ENCODE measurements at places on chromosomes 3 and 15.

DNA sequence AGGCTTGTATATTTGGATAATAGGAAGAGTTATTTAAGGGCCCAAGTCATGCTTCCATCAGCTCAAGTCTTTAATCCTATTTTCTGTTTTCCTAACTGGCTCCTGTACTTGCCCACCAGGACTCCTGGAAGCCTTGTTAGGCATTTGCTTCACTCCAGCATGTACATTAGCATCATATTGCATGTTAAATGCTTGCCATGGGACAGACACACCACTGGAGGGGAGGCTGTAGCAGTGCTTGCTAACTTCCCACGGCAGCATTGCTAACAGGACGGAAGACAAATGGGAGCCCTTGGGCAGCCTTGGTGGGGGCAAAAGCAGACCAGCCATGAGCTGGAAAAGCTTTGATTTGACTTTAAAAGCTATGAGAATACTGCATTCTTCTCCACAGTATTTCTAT lies 6.1 kb downstream of the TMOD2 start:
- no peak for DNase-seq

DNA sequence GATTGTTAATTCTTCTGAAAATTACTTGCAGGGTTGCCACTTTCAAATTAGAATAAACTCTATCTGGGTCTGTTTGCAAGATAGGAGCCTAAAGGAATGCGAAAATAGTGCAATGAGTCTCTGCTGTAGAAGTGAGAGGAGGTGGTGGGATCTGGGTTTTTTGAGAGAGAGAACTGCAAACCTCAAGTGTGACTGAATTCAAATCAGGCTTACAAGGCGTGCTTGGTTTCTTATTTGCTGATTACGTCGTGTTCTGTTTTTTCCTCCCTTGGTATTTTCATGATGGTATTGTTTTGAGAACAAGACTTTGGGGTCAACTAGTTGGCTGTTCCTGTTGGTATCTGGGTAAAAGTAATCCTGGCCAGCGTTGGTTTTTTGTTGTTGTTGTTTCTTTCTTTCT lies 490.9 kb upstream of the CFAP20DC start:
- DNase-seq, result no peak

- peak; percentile 89 for DNase-seq
Measured at GRCh38 chr3:73786321-73786807, 161.6 kb upstream of the PDZRN3 start.

- DNase-seq, result no peak
Measured at GRCh38 chr15:84616235-84616634, 15.4 kb downstream of the ZSCAN2 start.

DNA sequence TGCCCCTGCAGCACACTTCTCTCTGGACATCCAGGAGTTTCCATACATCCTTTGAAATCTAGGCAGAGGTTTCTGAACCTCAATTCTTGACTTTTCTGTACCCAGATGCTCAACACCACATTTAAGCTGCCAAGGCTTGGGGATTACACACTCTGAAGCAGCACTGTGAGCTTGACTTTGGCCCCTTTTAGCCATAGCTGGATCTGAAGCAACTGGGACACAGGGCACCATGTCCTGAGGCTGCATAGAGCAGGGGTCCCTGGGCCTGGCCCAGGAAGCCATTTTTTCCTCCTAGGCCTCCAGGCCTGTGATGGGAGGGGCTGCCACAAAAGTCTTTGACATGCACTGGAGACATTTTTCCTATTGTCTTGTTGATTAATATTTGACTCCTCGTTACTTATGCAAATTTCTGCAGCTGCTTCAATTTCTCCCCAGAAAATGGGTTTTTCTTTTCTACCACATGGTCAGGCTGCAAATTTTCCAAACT lies 694.0 kb downstream of the DIPK2A start:
- DNase-seq, result no peak

- peak; percentile 24 for DNase-seq
Measured at GRCh38 chr3:58965865-58966264, 84.0 kb downstream of the CFAP20DC start.

DNA sequence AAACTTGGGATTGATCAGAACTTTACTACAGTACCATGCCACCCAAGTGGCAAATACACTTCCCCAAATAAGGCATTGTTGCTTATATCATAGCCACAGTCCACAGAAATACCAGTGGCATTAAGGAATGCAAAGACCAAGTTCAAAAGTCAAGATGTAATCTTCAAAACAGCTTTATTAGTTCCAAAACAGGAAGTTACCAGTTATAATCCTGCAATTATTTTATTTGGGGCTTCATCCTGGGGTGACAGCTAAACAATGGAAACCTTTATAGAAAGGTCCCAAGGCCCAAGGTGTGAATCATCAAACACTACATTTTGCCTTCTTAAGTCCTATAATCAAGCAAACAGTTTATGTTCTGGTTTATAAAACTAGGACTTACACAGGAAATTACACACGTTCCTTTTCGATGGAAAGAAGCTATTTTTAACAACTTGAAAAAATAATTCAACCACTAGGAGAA lies 30.3 kb upstream of the RNF7 start:
- peak; percentile 67 for DNase-seq

DNA sequence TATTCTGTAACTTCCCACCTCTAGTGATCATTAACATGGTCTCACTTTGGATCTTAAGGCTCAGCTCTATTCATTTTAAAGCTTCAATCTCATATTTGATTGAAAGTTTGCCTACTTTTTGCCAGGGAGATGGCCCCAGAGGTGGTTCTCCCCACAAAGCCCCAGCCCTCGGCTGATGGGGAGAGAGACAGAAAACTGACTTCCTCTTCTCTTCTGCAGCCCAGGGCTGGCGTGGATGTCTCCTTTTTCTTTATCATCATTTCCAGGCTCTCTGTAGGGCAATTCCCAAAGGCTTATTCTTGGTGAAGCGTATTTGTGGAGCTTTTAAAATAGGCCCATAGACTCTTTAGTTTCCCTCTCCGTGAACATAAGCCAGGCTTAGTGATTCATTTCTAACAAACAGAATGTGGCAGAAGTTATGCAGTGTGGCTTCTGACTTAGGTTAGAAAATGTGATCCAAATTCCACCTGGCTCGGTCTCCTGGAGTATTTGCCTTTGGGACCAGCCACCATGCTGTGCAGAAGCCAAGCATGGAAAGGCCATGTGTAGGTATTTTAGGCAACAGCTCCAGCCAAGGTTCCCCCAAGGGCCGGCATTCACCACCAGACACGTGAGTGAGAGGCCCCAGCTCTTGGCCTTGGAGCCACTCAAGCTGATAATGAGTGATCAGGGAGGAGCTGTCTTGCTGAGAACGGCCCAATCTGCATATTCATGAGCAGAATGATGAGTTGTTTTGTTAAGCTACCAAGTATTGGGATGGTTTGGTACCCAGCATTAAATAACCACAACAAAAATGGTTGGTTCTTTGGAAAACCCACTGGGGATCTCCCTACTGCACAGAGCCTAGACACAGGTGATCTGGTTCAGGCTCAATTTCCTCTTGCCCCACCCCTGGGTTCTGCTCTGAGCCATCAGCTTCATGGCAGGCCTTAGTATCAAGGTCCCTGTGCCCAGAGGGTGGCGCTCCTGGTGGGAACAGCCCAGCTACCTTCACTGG lies 353.2 kb upstream of the PROK2 start:
- no peak for DNase-seq

- peak; percentile 60 for DNase-seq
Measured at GRCh38 chr3:179196098-179196497, 47.9 kb downstream of the PIK3CA start.

DNA sequence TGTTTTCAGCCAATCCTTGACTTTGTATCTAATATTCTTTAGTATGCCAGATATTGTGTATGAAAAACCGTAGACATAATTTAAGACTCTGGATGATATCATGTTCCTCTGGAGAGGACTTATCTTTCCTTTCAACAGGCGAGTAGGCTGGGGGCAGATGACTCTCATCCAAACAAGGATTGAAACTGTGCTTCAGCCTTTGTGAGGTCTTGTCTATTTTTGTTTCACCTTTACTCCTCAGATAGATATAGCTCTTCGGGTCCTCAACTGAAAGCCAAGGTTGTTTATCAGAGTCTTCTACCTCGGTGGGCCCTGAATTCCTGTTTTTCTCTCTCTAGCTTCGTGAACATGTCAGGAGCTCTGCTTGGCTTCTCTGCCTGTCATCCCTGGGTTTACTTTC lies 66.0 kb downstream of the C3orf20 start:
- DNase-seq, result no peak

- DNase-seq, result no peak
Measured at GRCh38 chr3:40523781-40524180, 979 bp upstream of the ZNF621 start.

- peak; percentile 28 for DNase-seq
Measured at GRCh38 chr15:33064878-33065277, 129.6 kb downstream of the FMN1 start.

DNA sequence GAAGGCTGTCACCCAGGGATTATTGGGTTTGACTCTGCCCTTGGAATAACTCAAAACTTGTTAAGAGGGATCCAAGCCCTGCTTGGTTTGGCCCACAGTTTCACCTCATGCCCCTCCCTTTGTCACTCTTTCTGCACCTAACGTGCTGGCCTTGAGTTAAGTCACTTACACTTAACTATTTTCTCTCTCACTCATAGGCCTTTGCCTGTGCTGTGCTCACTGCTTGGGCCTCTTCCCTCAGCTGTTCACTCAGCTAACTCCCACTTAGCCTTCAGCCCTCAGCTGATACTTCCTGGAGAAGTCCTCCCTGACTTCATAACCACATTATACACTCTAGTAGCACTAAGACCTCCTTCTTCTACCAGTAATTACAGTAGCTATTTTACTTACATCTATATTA lies 133.3 kb downstream of the CMSS1 start:
- no peak for DNase-seq

DNA sequence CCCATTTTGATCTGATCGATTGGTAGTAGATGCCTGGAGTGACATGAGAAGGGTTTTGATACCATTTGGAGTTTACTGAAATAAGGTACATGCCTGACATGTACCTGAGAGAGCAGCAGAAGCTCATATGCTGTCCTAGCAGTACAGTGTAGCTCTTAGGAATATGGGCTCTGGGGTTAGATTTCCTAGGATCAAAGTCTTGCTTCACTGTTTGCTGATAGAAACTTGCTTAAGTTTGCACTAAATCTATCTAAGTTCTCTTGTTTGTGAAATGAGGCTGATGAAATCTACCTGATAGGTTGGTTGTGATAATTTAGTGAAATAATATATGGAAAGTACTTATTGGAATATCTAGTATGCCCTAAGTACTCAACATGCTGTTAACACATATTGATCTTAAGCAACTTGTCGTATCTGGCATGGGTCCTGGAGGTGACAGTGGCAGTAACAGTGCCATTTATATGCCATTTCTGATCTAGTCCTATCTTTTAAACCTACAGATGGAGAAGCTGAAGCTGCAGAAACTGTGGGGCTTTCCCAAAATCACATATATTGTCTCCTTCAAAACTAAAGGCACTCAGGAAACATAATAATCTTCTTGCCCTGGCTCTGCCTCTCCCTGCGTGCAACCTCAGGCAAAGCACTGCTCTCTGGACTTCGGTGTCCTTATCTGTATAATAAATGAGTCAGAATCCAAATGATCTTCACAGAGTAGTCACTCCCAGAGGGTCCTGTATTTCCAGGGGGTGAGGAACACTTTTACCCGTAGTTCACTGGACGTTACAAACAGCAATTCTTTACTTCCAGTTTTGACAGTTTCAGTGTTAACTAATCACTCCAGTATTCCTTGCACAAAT lies 223.6 kb upstream of the SETMAR start:
- no peak for DNase-seq

GRCh38 chr15:90306560-90306959 lies 41.1 kb downstream of the NGRN start:
- no peak for DNase-seq

- no peak for DNase-seq
Measured at GRCh38 chr3:56761023-56761422, 40.7 kb downstream of the ARHGEF3 start.

GRCh38 chr15:77228828-77229227 lies 157.9 kb upstream of the TSPAN3 start:
- DNase-seq, result no peak

GRCh38 chr3:51944451-51945021 lies 2.4 kb downstream of the PARP3 start:
- no peak for DNase-seq

- no peak for DNase-seq
Measured at GRCh38 chr15:31365655-31366127, 39.1 kb downstream of the KLF13 start.

GRCh38 chr15:45714590-45715488 lies 80.0 kb downstream of the SQOR start:
- DNase-seq, result no peak

GRCh38 chr3:195905970-195906864 lies 2.1 kb downstream of the TNK2 start:
- no peak for DNase-seq

GRCh38 chr15:90829126-90829525 lies 39.3 kb upstream of the FURIN start:
- DNase-seq, result no peak

DNA sequence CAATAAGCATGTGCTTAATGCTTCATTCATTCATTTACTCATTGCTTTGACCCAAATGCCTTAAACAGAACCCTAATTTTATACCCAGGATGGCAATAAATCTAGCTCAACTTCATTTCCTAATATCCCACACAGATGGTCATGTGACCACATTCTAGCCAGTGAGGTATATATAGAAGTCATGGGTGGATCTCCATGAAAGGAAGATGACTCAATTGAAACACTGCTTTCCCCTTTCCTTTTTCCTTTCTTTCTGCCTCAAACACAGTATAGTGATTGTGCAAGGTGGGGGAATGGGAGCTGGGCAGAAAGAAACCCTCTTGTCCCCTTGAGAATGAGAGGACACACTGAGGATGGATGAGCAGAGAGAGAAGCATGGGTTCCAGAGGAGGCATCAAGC lies 183.5 kb upstream of the PRICKLE2 start:
- DNase-seq, result no peak

- no peak for DNase-seq
Measured at GRCh38 chr3:73508330-73508954, 116.3 kb downstream of the PDZRN3 start.

DNA sequence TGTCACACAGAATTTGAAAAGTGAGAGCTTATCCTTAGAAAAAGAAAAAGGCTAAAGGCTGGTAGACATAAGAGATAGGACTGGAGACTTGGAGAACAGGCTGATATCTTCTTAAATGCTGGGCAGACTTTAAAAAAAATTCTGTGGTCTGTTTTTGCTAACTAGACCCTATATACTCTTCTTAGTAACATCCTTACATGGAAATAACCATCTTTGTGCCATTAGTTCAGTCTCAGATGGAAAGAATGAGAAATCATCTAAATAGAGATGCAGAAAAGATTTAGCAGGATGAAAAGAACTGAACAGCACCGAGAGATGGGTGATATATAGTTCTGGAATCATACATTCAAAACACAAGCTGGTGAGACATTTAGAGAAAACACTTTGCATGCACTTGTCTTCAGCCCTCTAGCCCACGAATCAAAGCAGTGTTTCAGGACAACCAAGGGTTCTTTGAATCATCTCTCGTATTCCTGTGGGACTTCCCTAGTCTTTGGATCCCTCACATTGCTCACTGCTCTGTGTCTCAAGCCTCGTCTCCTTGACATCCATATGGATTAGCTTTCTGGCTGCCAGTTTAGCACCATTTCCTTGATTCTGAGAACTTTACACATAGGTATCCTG lies 93.0 kb upstream of the LYSMD4 start:
- no peak for DNase-seq

- DNase-seq, result no peak
Measured at GRCh38 chr15:41219381-41219780, 11.2 kb downstream of the EXD1 start.

All from GM04503 (cell line).